ENCODE measurements at places on chromosomes 1 and 21.

- DNase-seq = no peak
These were observed 40.0 kb upstream of the RGS7 start for GRCh38 chr1:241396747-241397681.

DNA sequence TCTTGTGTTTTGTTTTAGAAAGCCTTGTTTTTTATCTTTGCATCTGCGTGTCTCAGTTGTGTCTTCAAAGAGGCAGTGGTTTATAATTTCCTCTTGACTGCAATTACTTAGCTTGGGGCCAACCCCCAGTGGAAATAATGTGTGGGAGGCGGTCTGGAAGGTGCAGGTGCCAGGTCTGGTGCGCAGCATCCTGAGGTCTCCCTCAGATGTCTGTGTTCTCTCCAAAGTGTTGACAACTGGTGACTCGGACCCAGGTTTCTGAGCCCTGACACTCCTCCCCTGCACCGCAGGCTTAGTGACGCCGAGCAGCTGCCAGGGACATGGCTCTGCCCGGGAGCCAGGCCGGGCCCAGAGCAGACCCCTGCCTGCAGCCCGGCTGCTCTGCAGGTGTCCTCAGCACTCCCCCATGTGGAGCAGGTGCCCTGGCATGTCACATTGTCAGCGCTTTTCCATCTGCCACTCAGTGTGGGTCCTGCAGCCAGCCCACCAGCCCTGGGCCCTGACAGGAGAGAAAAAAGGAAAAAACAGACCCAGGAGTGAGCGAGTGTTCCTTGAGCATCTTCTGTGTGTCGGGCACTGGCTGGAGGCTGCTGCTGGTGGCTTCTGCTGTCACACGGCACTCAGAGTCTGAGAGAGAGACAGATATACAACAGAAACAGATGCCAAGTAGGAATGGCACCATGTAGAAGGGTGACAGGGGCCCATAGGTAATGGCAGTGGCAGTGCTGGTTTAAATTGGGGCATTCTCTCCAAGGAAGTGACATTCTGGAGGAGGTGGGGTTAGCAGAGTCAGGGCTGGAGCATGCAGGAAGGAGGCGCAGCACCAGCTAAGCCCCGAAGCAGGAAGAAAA is 24.8 kb upstream of the SELENON start:
- no peak for DNase-seq

DNA sequence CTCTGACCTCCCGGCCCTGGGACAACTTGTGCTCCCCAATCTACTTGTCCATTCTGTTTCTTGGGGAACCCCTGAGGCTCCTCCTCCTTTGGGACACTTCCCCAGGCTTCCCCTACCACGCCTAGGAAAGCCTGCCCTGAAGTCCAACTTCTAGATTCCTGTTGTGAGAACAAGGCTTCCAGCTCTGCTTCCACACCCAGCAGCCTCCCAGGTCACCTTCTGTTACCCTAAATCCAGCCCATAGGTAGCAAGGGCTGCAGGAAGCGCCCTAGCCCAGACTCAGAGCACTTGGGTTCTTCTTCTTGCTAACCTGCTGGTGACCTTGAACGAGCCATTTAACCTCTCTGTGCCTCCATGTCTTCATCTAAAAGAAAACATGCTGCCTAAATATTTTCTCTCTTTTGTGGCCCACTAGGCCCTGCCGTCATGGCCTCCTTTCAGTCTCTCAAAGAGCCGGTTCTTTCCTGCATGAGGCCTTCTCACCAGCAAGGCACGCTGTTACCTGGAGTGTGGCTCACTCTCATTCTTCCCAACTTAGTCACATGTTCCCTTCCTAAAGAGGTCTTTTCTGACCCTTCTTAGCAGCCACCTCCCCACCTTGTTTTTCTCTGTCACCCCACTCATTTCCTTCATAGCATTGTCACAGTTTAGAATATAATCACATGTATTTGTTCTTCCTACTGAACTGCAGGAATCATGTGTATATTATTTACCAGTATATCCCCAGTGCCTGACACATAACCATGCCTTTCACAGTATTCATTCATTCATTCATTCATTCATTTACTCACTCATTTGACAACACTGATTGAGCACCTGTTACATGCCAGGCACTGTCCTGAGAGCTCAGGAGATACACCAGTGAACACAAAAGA is 1.4 kb downstream of the CAPN2 start:
- no peak for DNase-seq

GRCh38 chr1:7251454-7251800 is 466.2 kb downstream of the CAMTA1 start:
- DNase-seq = no peak

DNA sequence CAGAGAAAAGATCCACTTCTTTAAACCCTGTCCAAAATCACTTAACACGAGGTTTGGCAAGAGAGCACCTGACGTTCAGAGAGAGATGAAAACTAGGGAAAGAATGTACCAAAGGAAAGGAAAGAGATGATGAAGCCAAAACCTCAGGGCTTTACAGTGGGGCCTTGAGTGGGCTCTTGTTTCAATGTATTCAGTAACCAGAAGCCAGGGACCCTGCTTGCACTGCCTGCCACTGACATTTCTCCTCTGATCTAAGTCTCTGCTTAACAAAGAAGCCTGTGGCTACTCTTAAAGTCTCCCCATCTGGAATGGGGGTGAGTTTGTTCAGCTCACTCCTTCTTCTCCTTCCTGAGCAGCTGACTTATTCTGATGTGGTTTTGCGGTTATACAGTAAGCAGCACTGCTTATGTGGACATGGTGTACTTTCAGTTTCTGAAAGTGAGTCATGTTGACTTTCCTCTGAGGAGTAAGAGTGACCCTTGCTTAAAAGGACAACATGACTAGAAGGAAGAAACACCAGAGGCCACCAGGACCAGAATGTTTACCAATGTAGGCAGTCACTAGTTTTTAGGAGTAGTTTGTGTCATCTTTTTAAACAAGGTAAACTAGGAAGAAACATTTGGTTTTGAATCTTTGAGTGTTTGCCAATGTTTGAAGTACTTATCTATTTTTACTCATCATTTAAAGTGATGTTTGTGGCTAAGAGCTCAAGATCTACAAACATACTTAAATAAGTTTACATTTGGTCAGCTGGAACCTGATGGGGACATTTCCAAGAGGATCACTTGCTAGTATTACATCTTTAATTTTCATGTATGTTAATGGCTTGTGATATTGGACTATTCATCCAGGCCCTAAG is 87.4 kb downstream of the FASLG start:
- DNase-seq = peak; percentile 97

GRCh38 chr1:42013881-42014470 is 95.3 kb upstream of the HIVEP3 start:
- peak; percentile 15 for DNase-seq

DNA sequence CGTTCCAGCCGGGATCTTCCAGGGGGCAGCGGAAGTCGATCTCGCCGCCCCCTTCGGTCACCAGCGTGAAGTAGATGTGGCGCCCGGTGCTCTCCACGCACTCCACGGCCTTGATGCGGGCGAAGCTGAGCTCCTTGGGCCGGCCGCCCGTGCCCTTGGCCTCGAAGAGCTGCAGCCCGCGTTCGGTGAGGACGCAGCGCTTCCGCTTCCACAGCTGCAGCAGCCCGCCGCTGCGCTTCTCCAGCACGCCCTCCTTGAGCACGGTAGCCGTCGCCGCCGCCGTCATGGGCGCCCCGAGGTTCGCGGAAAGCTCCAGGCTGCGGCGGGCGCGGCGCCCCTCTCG is 516 bp downstream of the PHLDA3 start:
- DNase-seq = peak; percentile 66

GRCh38 chr1:156700736-156701531 is 4.4 kb downstream of the CRABP2 start:
- DNase-seq = no peak

DNA sequence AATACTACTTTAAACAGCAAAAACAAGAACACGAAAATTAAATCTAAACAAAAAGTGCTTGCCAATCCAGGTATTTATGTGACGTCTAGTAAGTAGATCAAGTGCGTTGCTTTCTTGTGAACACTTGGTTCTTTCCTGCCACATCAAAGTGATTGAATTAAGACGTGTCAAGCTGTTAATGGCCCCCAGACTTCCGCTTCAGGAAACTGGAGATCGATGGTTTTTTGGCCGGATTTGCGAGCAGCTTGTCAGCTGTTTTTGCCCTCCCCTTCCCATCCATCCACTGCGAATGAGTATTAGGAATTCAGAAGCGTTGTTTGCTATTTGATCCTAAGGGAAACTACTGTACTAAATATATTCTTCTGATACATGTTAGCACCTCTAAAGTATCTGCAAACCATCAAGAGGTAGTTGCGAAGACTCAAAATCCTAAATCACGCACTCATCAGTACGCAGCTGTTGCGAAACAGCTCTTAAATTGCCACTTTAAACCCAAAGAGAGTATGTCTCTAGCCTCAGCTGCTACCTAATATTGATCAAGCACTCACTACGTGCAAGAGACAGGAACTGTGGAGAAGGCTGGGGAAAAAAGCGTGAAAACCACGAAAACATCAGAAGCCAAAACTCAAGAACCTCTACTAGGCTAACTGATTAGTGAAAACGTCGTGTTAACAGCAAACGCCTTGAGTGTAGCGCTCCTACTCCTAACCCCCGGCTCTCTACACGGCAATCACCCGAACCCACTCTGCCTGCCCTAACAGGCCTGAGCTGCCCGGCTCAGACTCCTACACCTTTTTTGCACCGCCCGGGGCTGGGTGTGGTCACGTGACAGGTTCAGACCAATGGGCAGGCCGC is 473 bp upstream of the BRDT start:
- DNase-seq = no peak

DNA sequence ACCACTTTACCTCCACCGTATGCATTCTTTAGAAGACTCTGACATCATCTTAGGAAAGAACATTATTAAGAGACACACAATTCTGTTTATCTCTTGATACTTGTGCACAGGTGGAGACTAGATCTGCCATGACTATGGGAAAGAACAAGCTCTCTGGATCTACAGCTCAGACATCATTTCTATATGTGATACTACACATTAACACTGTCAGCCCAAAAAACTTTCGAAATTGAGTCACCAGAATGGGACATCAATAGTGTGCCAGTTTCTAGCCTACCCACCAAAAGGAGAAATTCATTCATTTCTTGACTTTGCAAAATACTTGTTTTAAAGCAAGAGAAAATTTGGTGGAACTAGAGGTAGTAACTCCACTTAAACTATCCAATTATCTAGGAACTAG is 6.0 kb upstream of the EVI5 start:
- no peak for DNase-seq

- DNase-seq = no peak
These were observed 368.6 kb upstream of the VAMP3 start for GRCh38 chr1:7402548-7402850.

GRCh38 chr1:172410027-172410426 is 10.5 kb upstream of the C1orf105 start:
- no peak for DNase-seq

DNA sequence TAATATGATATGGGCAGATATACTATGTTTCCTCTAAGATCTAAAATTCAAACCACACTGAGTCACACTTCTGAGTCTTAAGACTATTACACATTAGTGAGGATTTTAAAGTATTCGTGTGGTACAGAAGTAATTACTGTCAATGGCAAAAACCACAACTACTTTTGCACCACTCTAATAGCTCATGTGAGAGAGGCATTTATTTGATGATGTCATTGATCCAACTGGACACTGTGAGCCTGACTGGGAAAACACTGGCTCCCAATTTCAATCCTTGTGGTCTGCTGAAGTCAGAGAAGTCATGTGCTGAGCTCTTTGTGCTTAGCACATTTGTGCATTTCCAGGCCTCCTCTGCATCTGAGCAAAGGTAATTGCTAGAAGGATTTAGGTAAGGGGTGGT is 377.8 kb downstream of the USH2A start:
- no peak for DNase-seq

DNA sequence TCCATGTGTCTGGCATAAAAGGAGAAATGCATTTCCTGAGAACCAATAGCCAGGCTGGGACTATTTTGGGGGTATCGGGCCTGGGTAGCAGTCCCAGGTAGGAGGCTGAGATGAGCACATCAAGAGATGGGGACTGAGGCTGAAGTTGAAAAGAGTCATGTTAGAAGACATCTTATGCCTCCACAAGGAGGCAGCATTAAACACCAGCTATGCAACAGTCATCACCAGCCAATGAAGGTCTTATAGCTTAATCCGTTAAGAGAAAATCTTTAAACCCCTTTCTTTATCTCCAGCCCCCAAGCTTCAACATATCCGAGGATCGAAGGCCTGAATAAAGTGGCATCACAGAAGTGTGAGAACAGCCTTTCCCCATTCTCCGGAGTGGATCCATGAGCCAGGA is 640.7 kb upstream of the PTBP2 start:
- DNase-seq = no peak

DNA sequence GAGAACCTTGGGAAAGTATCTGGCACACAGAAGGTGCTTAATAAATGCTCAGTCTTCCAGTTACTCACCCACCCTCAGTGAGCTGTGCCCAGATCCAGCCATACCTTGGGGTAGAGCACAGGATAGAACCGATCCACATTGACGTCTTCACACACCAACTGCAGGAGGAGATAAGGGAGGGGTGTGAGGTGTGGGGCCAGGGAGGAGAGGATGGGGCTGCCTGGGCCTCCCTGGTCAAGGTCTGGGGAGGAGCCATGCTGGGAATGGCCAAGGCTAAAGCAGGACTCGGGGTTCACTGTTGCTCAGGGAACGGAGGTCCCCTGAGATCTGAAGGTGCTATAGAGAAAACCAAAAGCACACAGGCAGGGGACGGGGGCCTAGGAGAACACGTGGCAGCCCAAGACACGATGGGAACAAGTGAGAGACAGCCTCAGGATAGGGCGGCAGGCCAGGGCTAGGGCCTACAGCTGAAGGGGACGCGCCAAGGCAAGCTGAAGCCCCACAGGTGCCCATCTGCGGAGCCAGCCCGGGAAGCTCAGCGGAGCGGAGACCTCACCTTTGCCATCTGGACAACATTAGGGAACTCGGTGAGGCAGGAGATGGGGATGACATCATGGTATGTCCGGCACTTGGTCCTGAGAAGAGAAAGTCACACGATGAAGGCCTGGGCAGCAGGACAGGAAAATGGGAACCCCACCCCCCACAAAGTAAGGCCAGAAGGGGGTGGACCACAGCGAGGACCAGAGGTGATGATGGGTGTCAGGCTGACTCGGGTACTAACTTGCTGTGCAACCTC is 55.9 kb downstream of the RAP1GAP start:
- DNase-seq = no peak

DNA sequence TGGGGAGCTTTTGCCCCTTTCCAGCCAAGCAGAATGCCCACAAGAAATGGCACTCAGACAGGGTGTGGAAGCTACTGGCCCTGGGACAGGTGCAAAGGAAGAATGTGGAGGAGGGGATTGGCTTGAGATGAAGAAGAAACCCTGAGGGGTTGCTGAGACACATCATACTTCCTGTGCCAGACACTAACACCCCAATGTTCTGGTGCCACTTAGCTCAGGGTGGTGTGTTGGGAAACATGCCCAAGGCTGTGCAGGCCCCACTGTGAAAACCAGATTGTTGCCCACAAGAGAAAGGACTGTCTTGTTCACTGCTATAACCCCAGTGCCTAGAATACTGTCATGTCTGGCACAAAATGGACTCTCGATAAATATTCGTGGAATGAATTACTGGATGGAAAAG is 9.9 kb upstream of the PAQR6 start:
- DNase-seq = no peak

DNA sequence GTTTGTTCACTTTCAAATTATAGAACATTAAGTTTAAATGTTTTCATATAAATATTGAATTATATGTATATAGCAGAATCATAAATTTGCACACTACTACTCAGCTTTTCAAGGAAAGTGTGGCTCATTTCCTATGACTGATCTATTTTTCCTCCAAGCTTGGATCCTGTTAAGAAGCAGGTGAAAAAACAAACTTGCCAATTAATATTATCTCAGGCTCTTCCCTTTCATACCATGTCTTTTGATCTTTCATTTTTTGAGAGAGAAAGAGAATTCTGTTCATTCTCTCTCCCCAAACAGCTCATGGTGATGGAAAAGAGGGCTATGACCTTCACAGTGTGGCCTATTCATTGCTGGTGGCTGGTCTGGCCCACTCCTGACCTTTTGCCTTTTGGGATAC is 43.7 kb downstream of the SEC16B start:
- no peak for DNase-seq
